AG08395 (cell line): ENCODE measurements at places on chromosomes 2 and 18.
A peak's percentile ranks its signal among the peaks of the same experiment; 100 is the strongest.

DNA sequence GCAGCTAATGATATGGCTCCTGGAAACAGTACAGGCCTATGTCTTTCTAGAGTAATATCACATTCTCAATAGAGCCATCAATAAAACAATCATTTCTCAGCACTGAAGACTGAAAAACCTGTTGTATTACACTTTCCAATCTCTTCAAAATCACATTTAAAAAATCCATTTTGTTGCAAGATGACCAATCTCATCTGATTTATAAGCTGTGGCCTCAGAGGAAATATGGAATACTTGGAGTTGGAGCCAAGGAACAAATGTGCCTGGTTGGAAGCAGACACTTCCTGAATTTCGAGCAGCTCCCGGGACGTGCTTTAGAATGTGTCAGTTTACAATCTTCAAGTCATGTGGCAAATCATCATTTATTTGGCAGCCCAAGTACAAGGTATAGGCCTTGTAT is 114.5 kb downstream of the ADCYAP1 start:
- DNase-seq = no peak

DNA sequence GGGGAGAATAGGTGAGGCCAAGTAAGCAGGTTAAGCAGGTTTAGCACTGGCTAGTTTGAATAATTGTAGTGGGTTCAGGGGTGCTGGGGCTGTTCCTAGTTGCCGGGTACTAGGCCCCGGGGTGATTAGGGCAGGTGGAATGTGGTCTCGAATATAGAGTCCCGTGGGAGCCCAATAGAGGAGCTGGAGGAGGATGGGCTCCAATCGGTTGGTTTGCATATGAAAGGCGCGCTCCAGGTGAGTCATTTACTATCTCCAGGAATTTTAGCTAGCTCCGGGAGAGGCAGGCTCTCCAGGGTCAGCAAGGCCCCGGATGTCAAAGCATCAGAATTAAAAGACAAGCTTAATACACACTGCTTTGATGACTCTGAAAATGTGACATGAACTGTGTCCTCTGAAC is 304.0 kb downstream of the ZNF521 start:
- DNase-seq = no peak

DNA sequence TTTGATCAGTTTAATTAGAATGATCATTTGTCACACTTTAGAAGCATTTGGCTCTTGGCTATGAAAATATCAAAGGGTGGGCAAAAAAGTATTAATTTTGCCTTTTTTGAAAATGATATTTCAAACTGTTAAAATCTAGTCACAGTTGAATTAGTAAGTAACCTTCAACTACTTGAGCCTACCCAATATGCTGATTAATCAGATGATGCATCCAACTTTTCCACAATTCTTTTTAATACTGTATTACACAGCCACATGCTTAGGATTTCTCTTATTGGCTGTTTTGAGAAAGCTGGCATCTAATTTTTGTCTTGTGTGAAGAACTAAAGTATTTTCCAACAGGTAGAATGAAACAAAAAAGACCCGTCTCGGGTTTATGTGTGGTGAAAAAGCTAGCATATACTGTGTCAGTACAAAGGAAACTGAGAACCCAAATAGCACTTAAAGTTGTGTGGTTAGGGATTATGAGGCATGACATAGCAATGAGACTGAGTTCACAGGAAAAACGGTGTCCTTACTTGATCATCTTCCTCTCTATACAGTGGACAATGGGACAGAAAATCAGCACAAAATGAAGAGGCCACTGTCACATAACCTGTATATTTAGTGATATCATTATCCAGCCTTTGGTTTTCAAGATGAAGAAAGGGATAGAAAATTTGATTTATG is 11.7 kb downstream of the OSBPL6 start:
- peak; percentile 71 for DNase-seq

DNA sequence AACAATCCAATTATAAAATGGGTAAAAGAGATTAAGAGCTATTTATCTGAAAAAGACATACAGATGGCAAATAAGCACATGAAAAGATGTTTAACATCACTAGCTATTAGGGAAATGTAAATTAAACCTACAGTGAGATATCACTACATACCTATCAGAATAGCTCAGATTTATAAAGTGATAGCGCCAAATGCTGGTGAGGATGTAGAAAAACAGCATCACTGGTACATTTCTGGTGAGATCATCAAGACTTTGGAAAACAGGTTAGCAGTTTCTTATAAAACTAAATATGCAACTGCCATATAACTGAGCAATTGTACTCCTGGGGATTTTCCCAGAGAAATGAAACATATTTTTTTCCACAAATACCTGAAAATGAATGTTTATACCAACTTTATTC is 100.4 kb downstream of the ACOXL start:
- no peak for DNase-seq

DNA sequence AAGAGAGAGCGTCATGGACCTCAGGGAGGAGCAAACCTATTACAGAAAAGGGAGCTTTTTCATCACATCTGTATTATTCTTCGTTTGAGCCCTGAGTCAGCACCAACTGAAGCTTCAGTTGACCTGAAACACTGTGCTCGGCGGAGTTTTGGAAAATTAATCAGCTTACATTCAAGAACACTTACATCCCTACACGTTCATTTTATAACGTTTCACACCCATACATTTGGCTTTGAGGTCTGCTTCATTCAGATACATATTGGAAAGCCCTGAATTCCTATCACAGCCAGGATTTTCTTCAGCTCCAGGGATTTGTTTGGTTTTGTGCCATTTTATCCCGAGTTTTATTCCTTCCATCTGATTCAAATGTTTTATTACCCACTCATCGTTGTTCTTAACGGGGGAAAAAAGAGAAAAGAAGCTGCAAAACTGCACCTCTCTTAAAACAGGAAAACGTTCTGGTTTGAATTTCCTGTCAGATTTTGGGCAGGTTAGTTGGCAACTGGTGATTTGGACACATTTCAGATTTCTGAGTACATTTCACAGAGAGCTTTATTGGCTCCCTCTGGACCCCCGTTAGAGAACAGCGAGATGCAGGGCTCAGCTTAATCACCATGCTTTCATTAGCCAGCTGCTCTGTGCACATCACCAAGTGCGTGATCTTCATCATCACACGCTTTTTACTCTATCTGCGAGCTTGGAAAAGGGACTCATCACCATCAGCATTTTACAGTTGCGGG is 88.8 kb downstream of the CDC42EP3 start:
- DNase-seq = no peak

- no peak for DNase-seq
These were observed 69.6 kb downstream of the GYPC start for GRCh38 chr2:126725580-126725979.

DNA sequence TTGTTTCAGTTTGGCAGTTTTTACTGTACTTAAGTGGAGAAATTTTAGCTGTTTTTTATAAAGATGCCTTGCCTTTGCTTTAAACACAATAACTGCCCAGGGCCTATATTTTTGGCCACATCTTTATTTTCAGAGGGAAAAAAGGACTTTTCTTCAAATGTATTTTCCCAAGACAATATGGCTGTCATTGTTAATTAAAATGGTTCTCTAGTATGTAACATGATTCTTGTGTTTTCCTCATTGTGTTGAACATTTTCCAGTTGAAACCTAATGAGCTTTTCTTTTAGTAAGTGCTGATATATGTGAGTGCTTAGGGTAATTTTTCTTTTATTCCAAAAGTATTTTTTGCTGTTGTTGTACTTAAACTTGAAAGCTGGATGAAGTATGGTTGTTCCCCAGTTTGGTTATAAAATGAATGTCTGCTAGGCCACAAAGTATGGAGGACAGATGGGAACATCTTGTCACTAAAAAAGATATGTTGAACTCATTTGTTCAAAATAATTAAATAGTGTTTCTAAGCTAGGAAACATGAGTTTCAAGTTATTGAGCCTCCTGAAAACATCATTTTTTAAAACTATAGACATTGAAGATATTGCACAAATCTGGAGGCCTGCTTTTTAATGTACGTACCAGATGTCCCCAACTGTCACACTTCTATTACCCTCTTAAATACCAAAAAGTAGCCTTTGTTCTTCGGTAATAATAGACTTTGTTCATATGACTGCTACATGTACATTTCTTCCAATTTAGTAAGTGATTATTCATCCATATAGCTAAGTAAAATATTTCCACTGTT is 147.5 kb upstream of the DAPL1 start:
- no peak for DNase-seq

GRCh38 chr2:239292959-239293774 is 107.7 kb downstream of the HDAC4 start:
- no peak for DNase-seq

DNA sequence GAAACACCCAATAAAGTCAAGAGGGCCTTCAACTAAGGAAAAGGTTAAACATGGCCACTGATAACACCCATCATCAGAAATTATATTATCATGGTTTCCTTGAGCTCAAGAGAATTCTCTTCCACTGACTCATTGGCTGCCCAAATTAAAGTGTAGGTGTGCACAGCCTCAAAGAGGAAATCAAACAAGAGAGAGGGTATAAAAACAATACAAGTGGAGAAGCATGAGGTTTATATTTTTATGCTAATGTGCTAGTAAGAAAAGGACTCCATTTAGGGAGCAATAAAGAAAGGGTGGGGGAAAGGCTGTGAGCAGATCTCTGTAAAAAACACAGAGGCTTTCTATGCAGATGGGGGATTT is 168.8 kb upstream of the VRK2 start:
- DNase-seq = no peak

GRCh38 chr2:42971381-42971780 is 179.0 kb upstream of the HAAO start:
- DNase-seq = no peak

DNA sequence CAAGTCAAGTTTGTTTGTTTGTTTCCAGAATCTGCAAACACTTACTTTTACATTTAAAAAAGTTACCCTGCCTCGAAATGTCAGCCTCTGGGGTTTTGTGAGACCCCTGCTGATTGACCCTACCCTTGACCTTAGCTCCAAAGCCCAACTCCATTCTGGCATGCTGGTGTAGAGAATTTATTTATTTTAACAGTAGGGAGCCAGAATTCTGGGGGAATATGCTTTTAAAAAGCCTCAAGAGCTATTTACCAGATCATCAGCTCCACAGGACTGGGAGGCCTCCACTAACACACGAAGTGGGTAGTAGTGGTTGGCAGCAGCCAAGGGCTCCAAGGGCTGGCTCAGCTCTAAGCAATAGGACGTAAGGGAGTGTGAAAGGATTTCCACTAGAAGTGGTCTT is 23.2 kb upstream of the GREB1L start:
- no peak for DNase-seq

GRCh38 chr18:51253476-51253875 is 56.0 kb upstream of the MEX3C start:
- no peak for DNase-seq

DNA sequence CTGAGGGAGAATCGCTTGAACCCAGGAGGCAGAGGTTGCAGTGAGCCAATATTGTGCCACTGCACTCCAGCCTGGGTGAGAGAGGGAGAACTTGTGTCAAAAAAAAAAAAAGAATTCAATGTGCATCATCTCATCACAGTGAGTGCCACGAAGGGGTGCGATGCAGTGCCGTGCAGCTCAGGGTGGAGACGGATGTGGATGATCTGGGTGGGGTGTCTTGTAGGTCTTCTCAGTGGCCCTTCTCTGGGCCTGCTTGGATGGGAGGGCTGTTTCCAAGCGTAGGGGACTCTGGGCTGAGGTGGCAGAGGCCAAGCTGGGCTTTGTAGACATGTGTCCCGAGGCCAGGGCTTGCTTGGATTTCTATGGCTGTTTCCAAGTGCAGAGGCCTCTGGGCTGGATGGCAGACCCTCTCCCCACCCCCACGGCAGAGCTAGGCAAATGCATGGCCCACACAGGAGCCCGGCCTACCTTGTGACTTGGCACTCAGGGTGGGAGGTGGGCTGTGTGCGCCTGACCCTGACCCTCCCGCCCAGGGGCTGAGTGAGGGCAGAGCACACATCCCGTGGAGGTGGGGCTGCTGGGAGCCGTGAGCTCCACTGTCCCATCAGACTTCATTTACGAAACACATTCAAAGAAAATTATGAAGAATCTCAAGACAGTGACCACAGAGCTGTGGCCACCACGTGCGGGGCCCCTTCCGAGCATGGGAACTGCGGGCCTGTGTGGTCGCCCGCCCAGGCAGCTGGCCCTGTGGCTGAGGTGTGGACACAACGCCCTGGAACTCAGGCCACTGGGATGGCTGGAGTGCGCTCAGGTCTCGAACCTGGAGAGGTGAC is 76.4 kb downstream of the ASB1 start:
- no peak for DNase-seq

DNA sequence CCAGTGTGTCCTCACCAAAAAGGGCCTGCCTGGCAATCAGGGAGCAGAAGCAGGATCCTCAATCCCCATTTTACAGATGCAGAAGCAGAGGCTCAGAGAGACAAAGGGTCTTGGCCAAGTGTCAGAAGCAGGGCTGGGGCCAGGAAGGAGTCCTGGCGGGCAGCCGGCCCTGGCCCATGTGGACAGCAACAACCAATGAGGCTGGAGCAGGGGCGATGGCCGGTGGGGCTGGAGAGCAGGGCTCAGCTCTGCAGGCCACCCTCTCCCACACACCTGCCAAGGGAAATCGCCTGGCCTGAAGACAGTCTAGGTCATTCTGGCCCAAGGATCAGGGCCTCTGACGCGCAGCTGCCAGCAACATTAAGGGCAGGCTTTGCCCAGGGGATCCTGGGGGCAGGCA is 243.9 kb downstream of the ATAD2B start:
- no peak for DNase-seq

DNA sequence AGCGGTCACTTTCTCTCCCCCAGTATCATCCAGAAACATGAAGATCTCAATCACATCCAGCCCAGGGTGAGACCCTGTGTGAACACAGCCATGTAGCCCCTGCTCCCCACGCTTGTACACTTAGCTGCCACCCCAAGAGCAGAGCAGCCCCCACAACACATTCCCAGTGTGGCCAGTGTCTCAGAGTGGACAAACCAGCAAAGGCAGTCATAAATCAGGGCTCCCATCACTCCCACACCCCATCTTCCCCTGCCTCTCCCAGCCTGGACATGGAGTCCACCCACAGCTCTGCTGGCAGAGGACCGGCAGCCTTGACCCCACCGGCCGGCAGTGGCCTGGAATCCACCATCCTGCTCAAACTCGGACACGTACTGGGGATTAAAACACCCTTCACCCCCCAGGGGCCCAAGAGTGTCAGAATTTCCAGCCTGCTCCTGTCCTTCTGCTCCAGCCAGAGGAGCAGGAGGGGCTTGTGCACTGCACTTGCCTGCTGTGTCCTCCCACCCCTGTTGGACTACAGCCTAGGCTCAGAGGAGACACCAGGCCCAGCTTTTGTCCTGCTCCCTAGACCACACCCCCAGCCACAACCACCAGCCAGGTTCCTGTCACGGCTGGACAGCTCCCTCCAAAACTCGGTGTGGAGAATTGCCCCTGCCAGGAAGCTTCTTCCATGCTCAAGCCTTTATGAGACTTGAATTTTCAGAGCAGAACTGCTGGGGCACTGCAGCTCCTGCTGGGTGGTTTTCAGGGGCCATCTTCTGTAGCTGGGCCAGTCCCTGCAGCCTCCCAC is 206.1 kb downstream of the SMAD2 start:
- no peak for DNase-seq

DNA sequence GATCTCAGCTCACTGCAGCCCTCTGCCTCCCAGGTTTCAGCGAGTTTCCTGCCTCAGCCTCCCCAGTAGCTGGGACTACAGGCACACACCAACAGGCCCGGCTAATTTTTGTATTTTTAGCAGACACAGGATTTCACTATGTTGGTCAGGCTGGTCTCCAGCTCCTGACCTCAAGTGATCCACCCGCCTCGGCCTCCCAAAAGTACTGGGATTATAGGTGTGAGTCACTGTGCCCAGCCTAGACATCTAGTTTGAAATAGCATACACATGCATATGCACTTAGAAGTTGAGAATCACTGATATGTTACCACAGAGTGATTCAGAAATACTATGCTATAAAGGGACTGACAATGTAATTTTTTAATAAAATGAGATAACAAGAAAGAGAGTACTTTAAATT is 69.8 kb upstream of the CDKL4 start:
- DNase-seq = peak; percentile 32

GRCh38 chr2:225764346-225764745 is 364.8 kb downstream of the NYAP2 start:
- DNase-seq = no peak
